ENCODE measurements at places on chromosomes 12 and 14. TPM values are rescaled to one million over a fixed set of nuclear protein-coding genes. Genes with fewer than 3 reads are reported as not detected.

DNA sequence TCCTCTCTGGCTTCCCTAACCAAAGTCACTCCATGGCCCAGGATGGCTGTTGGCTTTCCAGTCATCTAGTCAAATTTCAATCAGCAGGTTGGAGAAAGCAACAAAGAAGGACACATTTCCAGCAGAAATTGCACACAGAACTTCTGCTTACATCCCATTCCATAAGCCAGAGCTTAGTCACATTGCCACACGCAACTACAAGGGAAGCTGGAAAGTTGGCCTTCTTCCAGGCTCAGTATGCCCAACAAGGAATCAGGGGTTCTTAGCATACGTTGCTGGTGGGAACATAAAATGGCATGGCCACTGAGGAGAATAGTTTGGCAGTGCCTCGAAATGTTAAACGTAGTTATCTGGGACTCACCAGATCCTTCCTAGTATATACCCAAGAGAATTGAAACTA is 9.3 kb upstream of the APPL2 start:
- no peak overlapping the region for H3K4me3 ChIP-seq
- no peaks in the 10 kb centered on the region for H3K27me3 ChIP-seq
- no peak overlapping the region for H3K27ac ChIP-seq
- no peaks in the 10 kb centered on the region for H3K4me1 ChIP-seq
- no peaks in the 10 kb centered on the region for H3K36me3 ChIP-seq

- H3K4me1 ChIP-seq: no peaks in the 10 kb centered on the region
- H3K4me3 ChIP-seq: no peak overlapping the region
- DNase-seq: no peak
Measured at GRCh38 chr12:58009405-58010195, 68.2 kb downstream of the ATP23 start.

Gene CLEC6A
- not detected for total RNA-seq

- H3K4me3 ChIP-seq: peak overlapping the region; percentile 91
- no peaks in the 10 kb centered on the region for H3K27me3 ChIP-seq
- DNase-seq: peak; percentile 20
- peaks cover 8% of the 10 kb centered on the region for H3K36me3 ChIP-seq
- peaks cover 3% of the 10 kb centered on the region for H3K4me1 ChIP-seq
Measured at GRCh38 chr12:388541-389141, 479 bp downstream of the KDM5A start.

Gene LTBP2
- total RNA-seq: 23.9 TPM

Gene SMARCD1
- 34.7 TPM for total RNA-seq

Gene KNTC1
- total RNA-seq: 27.9 TPM

DNA sequence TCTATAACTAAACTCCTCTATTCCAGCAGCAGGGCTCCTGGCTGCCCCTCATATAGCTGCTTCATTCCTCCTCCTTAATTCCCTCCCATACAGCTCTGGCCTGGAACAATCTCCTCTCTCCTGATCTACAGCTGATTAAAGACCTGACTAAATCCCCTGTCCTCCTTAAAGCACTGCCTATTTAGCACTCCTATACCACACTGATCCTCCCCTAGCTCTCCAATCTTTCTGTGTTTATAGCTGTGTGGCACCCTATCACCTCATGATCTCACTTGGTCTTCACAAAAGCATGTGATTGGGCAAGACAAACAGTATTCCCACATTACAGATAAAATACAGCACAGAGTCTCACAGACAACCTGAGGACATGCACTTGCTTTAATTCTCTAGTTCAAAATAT is 17.4 kb downstream of the FMNL3 start:
- H3K27me3 ChIP-seq: no peaks in the 10 kb centered on the region
- no peak for DNase-seq
- peaks cover 3% of the 10 kb centered on the region for H3K4me1 ChIP-seq
- H3K36me3 ChIP-seq: no peaks in the 10 kb centered on the region

Gene KLHDC1
- 13.4 TPM for total RNA-seq

DNA sequence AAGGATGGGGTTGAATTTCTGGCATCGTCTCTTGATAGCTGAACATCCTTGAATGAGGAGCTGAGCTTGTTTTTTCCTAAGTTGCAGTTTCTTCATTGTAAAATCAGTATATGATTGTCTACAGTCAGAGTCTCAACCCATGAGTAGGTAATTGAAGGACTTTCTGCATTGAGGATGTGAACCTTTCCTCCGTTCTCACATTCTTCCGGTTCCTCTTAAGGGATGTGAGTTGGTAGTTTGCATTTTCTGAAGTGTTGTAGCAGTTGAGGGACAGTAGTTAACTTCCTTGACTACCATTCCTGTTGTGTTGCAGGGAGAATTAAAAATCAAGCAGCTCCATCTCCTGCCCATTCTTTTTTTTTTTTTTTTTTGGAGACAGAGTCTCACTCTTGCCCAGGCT is 19.1 kb downstream of the TPCN1 start:
- no peak overlapping the region for H3K4me3 ChIP-seq
- peaks cover 72% of the 10 kb centered on the region for H3K4me1 ChIP-seq
- DNase-seq: no peak
- H3K27ac ChIP-seq: peak overlapping the region; percentile 40

DNA sequence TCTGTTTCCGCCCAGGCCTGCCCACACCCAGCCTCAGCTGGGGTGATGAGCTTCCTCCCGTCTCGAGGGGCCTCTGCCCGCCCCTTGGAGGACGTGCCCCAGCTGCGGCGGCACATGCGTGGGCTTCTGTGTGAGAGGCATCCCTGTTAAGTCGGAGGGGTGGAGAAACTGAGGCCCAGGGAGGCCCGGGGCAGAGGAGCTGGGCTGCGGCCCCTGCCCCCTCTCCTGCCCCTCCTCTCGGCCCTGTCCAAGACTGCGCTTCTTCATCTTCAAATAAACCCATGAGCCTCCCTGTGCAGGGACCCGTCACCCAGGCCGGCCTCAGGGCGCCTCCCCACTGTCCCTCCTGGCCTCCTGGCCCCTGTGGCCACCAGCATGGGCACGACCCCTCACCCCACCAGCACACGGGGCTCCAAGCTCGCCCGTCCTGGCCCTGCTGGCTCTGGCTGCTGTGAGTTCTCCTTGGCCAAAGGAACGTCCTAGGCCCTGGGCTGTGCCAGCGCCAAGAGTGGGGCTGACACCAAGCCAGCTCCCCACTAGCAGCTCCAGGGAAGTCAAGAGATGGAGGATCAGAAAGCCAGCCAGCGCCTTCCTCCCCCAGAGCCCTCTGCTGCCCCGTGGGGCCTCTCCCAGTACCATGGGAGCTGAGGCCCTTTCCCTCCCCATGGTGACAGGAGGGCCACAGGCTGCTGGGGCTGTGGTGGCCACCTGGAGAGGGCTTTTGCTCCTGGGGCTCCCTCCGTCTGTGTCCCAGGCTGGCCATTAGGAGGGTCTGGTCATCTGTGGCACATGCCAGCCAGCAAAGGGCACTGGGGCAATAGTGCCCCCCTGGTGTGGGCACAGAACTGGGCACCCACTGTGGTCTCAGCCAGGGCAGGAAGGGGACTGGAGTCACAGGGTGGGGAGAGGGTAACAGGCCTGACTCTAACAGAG is 180.4 kb downstream of the KIF26A start:
- no peaks in the 10 kb centered on the region for H3K36me3 ChIP-seq
- DNase-seq: no peak
- H3K4me1 ChIP-seq: peaks cover 56% of the 10 kb centered on the region
- no peak overlapping the region for H3K27ac ChIP-seq
- peaks cover 6% of the 10 kb centered on the region for H3K27me3 ChIP-seq

Gene SOCS4
- total RNA-seq: 16.8 TPM

DNA sequence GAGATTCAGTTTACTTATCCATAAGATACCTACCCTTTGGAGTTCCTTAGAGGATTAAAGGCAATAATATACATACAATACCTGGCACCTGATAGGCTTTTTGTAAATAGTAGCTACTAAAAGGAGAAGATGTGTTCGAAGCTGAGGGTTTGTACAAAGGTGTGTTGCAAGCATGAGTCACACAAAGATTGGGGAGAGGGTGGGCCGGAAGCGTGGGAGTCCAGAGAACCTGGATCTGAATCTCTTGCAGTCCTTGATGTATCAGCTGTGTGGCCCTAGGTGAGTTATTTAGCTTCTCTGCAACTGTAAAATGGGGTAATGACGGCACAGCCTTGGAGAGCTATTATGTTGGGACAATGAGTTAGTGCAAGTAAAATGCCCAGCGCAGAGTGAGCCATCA is 61.6 kb upstream of the PSMC1 start:
- DNase-seq: no peak
- no peaks in the 10 kb centered on the region for H3K36me3 ChIP-seq
- no peaks in the 10 kb centered on the region for H3K4me1 ChIP-seq
- H3K4me3 ChIP-seq: no peak overlapping the region
- no peak overlapping the region for H3K27ac ChIP-seq

- H3K36me3 ChIP-seq: no peaks in the 10 kb centered on the region
- peaks cover 3% of the 10 kb centered on the region for H3K4me1 ChIP-seq
- H3K27ac ChIP-seq: no peak overlapping the region
- H3K4me3 ChIP-seq: no peak overlapping the region
- DNase-seq: no peak
Measured at GRCh38 chr12:98421316-98421715, 94.1 kb upstream of the TMPO start.

Gene CNPY2
- 46.7 TPM for total RNA-seq

- peak overlapping the region; percentile 62 for H3K4me3 ChIP-seq
- H3K27me3 ChIP-seq: no peaks in the 10 kb centered on the region
- no peak overlapping the region for H3K27ac ChIP-seq
- H3K4me1 ChIP-seq: peaks cover 29% of the 10 kb centered on the region
Measured at GRCh38 chr12:123389560-123390351, 5.8 kb downstream of the KMT5A start.

DNA sequence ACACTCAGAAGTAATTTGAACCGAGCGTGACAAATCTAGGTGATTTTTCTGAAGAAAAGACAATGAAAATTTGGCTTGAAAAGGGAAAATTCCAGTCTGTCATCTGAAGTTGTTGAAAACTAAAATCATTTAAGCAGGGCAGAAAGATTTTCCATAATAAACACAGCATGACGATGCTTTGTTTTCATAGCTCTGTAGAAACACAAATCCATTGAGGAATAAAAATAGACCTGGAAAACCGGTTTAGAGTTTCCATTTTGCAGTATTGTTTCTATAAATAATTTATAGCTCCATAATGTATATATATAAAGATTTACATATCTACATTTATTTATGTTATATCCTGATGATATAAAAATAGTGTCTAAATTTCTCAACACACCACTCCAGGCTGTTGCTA is 1918.5 kb upstream of the FLRT2 start:
- no peak for DNase-seq
- no peaks in the 10 kb centered on the region for H3K4me1 ChIP-seq
- H3K27ac ChIP-seq: no peak overlapping the region
- no peaks in the 10 kb centered on the region for H3K27me3 ChIP-seq

Gene OR4E2
- total RNA-seq: not detected

GRCh38 chr12:2288471-2288870 is 235.7 kb downstream of the CACNA1C start:
- no peaks in the 10 kb centered on the region for H3K36me3 ChIP-seq
- no peak overlapping the region for H3K27ac ChIP-seq
- peaks cover 44% of the 10 kb centered on the region for H3K4me1 ChIP-seq
- no peak for DNase-seq
- H3K27me3 ChIP-seq: no peaks in the 10 kb centered on the region
- H3K4me3 ChIP-seq: no peak overlapping the region

DNA sequence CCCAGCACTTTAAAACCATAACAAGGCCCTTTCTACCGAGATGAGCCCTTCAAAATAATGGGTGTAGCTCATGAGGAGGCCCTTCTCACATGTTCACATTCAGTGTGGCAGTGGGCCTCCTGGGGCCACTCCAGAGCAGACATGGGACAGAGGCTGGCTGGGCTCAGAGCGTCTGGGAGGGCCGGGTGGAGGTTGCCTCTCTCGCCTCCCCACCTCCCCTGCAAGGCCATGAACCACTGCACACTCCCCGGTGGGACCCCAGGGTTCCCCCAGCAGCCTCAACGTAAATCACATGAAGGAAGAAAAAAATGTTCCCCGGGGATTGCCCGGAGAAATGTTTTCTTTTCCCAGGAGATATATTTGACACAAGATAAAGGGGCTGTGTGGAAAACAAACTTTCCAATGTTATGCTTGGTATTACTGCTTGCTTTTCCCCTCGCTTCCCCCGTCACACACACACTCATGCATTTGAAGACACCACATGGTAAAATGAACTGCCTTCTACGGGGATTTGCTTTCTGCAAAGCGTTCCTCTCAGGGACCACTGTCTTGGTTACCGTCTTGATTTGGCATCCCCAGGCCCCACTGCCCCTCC is 190.7 kb upstream of the CCND2 start:
- H3K4me3 ChIP-seq: no peak overlapping the region
- no peaks in the 10 kb centered on the region for H3K36me3 ChIP-seq
- no peaks in the 10 kb centered on the region for H3K4me1 ChIP-seq
- peak; percentile 23 for DNase-seq
- no peak overlapping the region for H3K27ac ChIP-seq

GRCh38 chr12:128726886-128727285 is 96.9 kb downstream of the SLC15A4 start:
- H3K4me1 ChIP-seq: no peaks in the 10 kb centered on the region
- no peak overlapping the region for H3K27ac ChIP-seq
- DNase-seq: no peak
- no peak overlapping the region for H3K4me3 ChIP-seq

Gene SYNE2
- total RNA-seq: 60.3 TPM

Gene PCED1B
- total RNA-seq: 0.55 TPM

GRCh38 chr14:55975281-55975910 is 142.8 kb upstream of the PELI2 start:
- peak overlapping the region; percentile 10 for H3K27ac ChIP-seq
- H3K27me3 ChIP-seq: no peaks in the 10 kb centered on the region
- no peak for DNase-seq
- no peaks in the 10 kb centered on the region for H3K36me3 ChIP-seq

DNA sequence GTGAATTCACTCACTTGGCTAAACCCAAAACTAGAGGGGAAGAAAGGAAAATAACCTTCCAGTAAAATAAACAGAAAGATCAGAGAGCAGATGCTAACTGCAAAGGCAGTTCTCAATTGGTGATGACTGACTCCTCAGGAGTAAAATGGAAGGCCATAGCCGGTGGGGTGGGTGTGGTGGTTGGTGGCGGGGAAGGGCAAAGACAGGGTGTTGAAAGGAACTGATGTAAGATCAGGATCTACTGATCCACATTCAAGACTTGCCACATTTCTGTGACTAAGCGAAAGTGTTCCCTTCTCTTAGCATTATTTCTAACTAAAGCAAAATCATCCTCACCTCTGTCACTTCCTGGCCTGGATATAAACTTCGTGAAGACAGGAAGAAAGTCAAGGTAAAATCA is 26.3 kb upstream of the TC2N start:
- no peak overlapping the region for H3K27ac ChIP-seq
- DNase-seq: no peak
- no peaks in the 10 kb centered on the region for H3K36me3 ChIP-seq

Gene CLEC1A
- 6.9 TPM for total RNA-seq

Gene SYNE3
- total RNA-seq: 12.2 TPM

Gene RBP5
- 1.0 TPM for total RNA-seq

- DNase-seq: no peak
- no peak overlapping the region for H3K27ac ChIP-seq
Measured at GRCh38 chr14:57863471-57863870, 2.4 kb downstream of the SLC35F4 start.
